ENCODE measurements at places on chromosomes 6 and 20. TPM values are rescaled to one million over a fixed set of nuclear protein-coding genes. Genes with fewer than 3 reads are reported as not detected.

GRCh38 chr6:14502551-14502950, 385.0 kb downstream of the CD83 start:
- H3K4me3 ChIP-seq, result no peak overlapping the region
- no peak for DNase-seq
- no peaks in the 10 kb centered on the region for H3K36me3 ChIP-seq
- H3K27me3 ChIP-seq, result no peaks in the 10 kb centered on the region

TP53TG5 gene
- total RNA-seq, result not detected

DNA sequence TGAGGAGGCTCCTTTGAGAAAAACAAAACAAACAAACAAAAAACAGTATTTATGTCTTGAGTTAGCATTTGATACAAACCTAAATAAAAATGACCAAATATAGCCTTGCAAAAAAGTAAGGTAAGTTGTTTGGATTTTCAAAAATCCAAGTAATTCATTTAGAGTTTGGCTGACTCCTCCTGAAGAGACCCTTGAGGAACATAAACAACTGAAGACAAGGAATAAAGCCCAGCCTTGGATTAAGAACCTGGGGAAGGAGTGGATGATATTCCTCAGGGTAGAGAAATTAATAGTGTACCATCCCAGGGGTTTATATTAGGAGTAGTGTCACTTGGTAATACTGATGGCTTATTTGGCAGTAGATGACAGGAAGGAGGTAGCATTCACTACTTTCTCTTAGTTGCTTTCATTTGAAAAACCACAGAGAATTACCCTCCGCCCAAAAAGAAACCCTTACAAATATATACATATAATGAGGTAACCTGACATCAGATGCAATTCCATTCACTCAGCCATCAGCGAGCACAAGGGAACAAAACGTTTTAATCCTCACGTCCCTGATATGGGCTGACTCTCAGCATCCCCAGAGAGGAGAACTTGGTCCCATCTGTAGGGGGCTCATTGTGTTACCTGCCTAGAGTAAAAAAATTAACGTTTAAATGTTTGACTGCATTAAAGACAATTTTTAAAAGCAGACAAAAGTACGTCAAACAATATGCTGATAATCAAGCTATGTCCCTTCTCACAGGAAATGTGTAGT, 57.0 kb downstream of the SOBP start:
- no peak overlapping the region for H3K27ac ChIP-seq
- no peaks in the 10 kb centered on the region for H3K4me1 ChIP-seq
- H3K36me3 ChIP-seq, result no peaks in the 10 kb centered on the region
- no peaks in the 10 kb centered on the region for H3K27me3 ChIP-seq
- no peak for DNase-seq

ZNF311 gene
- total RNA-seq, result 0.35 TPM

LTB gene
- 1.2 TPM for total RNA-seq

GRCh38 chr6:113540466-113540865, 316.7 kb upstream of the MARCKS start:
- no peaks in the 10 kb centered on the region for H3K4me1 ChIP-seq
- no peak overlapping the region for H3K27ac ChIP-seq
- no peaks in the 10 kb centered on the region for H3K27me3 ChIP-seq
- DNase-seq, result no peak

DNA sequence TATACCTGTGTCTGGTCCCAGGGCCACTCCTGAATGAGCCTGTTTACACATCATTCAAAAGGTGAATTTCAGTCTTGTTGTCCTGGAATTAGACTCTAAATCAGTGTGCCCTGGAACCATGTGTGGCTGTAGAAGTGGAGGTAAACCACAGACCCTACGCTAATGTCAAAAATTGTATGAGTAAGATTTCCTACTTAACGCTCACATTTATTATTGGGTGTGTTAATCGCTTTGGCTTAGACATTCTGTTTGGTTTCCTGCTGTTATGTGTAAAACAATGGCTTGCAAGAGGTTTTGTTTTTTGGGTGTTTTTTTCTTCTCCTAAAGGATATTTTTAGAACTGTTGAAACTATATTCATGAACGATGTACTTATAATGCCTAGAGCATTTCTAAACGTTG, 19.3 kb downstream of the PLCB1 start:
- H3K36me3 ChIP-seq, result no peaks in the 10 kb centered on the region
- DNase-seq, result peak; percentile 92
- peaks cover 98% of the 10 kb centered on the region for H3K4me1 ChIP-seq
- peak overlapping the region; percentile 71 for H3K27ac ChIP-seq
